ENCODE measurements at places on chromosomes 1 and 21. TPM values are rescaled to one million over a fixed set of nuclear protein-coding genes. Genes with fewer than 3 reads are reported as not detected.

GRCh38 chr1:50873458-50874187, 86.4 kb downstream of the FAF1 start:
- no peaks in the 10 kb centered on the region for H3K36me3 ChIP-seq
- no peaks in the 10 kb centered on the region for H3K27me3 ChIP-seq
- no peak overlapping the region for H3K27ac ChIP-seq
- DNase-seq = peak; percentile 29
- H3K4me1 ChIP-seq = no peaks in the 10 kb centered on the region

- peaks cover 7% of the 10 kb centered on the region for H3K36me3 ChIP-seq
- DNase-seq = no peak
- H3K4me3 ChIP-seq = no peak overlapping the region
- no peaks in the 10 kb centered on the region for H3K27me3 ChIP-seq
- H3K27ac ChIP-seq = no peak overlapping the region
Observed at GRCh38 chr1:58695206-58695605, 4.7 kb downstream of the MYSM1 start.

The HTR6 gene
- total RNA-seq = not detected

DNA sequence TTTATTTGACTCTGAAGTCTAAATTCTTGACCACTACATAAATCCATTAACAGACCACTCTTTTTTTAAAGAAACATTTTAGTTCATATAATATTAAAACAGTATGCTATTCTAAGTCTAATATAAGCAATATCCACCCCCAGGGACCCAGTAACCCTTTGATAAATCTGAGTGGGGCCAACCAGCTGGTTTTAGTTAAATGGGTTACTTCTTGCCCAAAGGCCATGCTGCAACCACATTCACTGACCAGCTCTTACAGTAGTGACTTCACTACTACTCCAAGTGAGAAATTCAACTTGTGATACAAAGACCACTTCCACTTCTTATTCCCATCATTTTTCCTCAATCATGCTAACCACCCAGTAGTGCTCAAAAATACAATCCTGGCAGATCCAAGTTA, 20.5 kb downstream of the FUBP1 start:
- no peak overlapping the region for H3K4me3 ChIP-seq
- no peak for DNase-seq
- H3K4me1 ChIP-seq = no peaks in the 10 kb centered on the region
- H3K36me3 ChIP-seq = peaks cover 5% of the 10 kb centered on the region
- H3K27ac ChIP-seq = no peak overlapping the region

DNA sequence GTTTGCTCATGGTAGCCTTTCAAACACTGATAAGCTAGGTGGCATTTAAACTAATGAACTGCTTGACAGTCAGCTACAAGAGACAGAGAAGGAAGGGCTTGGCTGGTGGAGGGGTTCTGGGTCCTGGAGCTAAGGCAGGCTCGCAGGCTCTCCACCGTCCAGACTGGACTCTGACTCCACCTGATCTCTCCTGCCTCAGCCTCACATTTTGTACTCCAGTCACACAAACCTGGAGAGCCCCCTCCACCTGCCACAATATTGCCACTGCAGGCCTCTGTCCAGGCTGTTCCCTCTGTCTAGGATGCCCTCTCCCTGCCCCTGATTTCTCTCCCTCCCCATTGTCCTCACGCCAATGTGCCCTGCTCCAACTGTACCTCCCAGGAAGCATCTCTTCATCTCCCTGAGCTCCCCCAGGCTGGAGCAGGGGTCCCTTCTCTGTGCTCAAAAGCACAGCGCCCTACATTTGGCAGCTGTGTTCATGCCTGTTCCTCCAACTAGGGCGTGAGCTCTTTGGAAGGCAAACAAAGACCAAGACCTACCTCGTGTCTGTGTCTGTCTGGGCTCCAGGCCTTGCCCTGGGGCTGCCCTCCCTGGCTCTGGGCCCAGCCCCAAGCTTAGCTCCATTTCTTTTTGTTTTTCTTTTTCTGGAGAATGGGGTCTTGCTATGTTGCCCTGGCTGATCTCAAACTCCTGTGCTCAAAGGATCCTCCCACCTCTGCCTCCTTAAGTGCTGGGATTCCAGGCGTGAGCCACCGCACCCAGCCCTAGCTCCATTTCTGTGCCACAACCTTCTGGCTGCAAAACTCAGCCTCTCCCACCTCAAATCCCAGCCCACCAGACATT, 2.9 kb downstream of the TIE1 start:
- peak overlapping the region; percentile 47 for H3K4me3 ChIP-seq
- peak overlapping the region; percentile 1 for H3K27ac ChIP-seq
- H3K4me1 ChIP-seq = no peaks in the 10 kb centered on the region
- DNase-seq = no peak
- no peaks in the 10 kb centered on the region for H3K27me3 ChIP-seq
- no peaks in the 10 kb centered on the region for H3K36me3 ChIP-seq

GRCh38 chr1:27438621-27439061, 46.2 kb downstream of the GPR3 start:
- no peaks in the 10 kb centered on the region for H3K27me3 ChIP-seq
- H3K4me1 ChIP-seq = peaks cover 58% of the 10 kb centered on the region
- no peak overlapping the region for H3K4me3 ChIP-seq
- no peak for DNase-seq
- no peaks in the 10 kb centered on the region for H3K36me3 ChIP-seq

DNA sequence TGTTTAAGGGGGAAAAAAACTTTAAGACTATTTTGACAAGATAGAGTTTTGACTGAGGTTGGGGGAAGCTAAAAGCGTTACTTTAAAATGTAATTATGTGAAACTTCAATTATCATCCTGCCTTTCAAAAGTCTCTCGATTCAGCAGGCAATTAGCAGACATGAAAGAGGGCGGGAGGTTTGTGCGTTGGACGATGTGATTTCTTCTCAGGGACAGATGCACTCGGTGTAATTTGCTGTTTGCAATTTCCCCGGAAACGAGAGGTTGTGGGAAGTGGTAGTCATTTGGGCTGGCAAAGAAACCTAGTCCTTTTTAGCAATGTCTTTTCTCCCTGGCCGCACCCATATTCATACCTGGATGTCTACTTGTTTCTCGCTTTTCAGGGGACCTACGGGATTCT, 27.1 kb downstream of the KAZN start:
- no peak overlapping the region for H3K27ac ChIP-seq
- no peaks in the 10 kb centered on the region for H3K36me3 ChIP-seq
- H3K4me1 ChIP-seq = no peaks in the 10 kb centered on the region
- no peak for DNase-seq
